ENCODE measurements at places on chromosomes 2 and 18. TPM values are rescaled to one million over a fixed set of nuclear protein-coding genes. Genes with fewer than 3 reads are reported as not detected.

DNA sequence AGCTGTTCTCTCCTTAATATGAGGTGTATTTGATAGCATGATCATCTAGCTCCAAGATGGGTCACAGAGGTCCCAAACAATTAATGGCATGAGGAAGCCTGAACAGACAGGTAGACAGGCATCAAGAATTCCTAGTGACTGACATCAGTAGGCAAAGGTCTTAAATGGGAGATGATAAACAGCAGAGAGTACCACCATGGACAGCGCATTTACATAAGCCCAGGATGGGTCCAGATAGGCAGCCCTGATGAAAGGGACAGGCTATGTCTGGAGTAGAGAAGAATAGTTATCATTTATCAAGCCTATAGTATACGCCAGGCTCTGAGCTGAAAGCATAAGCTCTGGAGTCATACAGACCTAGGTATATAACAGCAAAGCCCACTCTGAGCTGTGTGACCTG lies 434.7 kb upstream of the SETBP1 start:
- no peak overlapping the region for H3K27ac ChIP-seq
- no peaks in the 10 kb centered on the region for H3K36me3 ChIP-seq
- DNase-seq: no peak
- no peak overlapping the region for H3K4me3 ChIP-seq
- no peaks in the 10 kb centered on the region for H3K27me3 ChIP-seq

GRCh38 chr18:55934821-55935220 lies 346.8 kb upstream of the TCF4 start:
- no peak overlapping the region for H3K4me3 ChIP-seq
- no peaks in the 10 kb centered on the region for H3K36me3 ChIP-seq
- no peak for DNase-seq
- H3K27me3 ChIP-seq: no peaks in the 10 kb centered on the region
- H3K4me1 ChIP-seq: no peaks in the 10 kb centered on the region

DNA sequence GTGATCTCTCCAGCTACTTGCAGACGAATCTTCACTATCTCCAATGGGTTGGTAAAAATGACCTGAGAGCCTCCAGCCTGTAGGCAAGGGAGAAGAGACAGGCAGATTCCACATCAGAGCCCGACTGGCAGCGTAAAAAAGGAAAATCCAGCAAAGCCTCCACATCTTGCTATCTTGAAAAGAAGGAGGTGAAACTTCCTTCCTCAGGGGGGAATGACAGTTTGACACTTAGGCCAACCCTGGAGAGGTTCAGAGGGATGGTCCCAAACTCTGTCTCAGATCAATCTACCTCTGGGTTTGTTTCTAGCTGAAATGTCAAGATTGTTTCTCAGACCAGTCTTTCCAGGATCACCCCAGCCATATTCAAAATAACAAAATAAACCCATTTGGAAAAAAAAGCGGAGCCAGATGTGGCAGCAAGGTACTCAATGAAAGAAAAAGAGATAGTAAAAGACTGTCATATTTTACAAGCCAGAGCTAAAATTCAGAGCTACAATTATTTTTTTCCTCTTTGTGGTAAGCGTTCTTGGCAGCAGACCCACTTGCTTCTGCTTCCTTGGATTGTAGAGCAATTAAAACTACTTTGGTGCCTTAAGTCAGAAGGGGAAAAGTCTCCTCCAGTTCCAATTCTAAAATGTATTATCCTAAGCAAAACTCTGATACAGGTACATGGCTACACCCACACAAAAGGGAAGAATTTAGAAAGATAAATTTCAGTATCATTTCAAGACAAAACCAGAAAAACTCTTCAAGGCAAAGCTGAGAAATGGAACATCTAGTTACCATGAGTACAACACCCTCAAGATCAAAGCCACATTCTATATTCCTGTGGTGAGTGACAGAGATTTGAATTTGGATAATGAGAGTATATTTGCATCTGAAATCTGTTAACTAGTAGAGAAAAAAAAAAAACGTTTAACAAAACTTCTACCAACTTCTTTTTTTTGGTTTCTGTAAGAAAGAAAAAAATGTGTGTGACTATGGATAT lies 100.1 kb downstream of the SLC25A12 start:
- peaks cover 4% of the 10 kb centered on the region for H3K36me3 ChIP-seq
- no peak overlapping the region for H3K27ac ChIP-seq
- H3K4me1 ChIP-seq: no peaks in the 10 kb centered on the region
- H3K27me3 ChIP-seq: no peaks in the 10 kb centered on the region
- DNase-seq: no peak

DNA sequence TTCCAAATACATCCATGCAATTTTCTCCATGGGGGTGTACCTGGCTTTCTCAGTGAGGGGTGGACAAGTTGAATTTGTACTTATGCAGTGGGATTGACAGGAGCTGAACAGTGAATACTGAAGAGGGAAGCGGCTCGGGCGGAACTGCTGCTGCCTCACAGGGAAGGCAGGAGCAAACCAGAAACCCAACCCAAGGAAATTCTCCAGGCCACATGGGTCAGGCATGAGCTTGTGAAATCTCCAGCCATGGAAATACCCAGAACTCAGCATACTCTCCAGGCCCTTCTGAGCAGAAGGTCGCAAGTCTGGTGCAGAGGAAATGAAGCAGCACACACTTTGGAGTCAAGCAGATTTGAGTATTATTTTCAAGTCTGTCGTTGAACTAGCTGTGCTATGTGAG lies 26.5 kb upstream of the INO80C start:
- peaks cover 8% of the 10 kb centered on the region for H3K27me3 ChIP-seq
- DNase-seq: no peak
- H3K27ac ChIP-seq: no peak overlapping the region
- no peak overlapping the region for H3K4me3 ChIP-seq

GRCh38 chr2:176455816-176456291 lies 186.6 kb downstream of the MTX2 start:
- no peak for DNase-seq
- no peaks in the 10 kb centered on the region for H3K4me1 ChIP-seq

- H3K27ac ChIP-seq: no peak overlapping the region
- H3K36me3 ChIP-seq: no peaks in the 10 kb centered on the region
- H3K4me1 ChIP-seq: no peaks in the 10 kb centered on the region
- H3K27me3 ChIP-seq: no peaks in the 10 kb centered on the region
- DNase-seq: no peak
Measured at GRCh38 chr18:7233134-7233810, 2.4 kb downstream of the LRRC30 start.

E2F6 gene
- total RNA-seq: 10.1 TPM

- H3K4me1 ChIP-seq: no peaks in the 10 kb centered on the region
- no peak for DNase-seq
- H3K36me3 ChIP-seq: peaks cover 8% of the 10 kb centered on the region
- no peaks in the 10 kb centered on the region for H3K27me3 ChIP-seq
- H3K27ac ChIP-seq: no peak overlapping the region
- no peak overlapping the region for H3K4me3 ChIP-seq
Measured at GRCh38 chr2:24702800-24703199, 90.4 kb downstream of the PTRHD1 start.

GRCh38 chr2:238344035-238344434 lies 23.7 kb downstream of the TRAF3IP1 start:
- peaks cover 12% of the 10 kb centered on the region for H3K4me1 ChIP-seq
- H3K4me3 ChIP-seq: no peak overlapping the region
- no peaks in the 10 kb centered on the region for H3K36me3 ChIP-seq
- no peak overlapping the region for H3K27ac ChIP-seq
- no peaks in the 10 kb centered on the region for H3K27me3 ChIP-seq
- no peak for DNase-seq

PCBP1 gene
- total RNA-seq: 327 TPM

ADD2 gene
- total RNA-seq: 22.3 TPM

GRCh38 chr2:240512109-240512485 lies 45.7 kb downstream of the ANKMY1 start:
- H3K4me3 ChIP-seq: no peak overlapping the region
- H3K36me3 ChIP-seq: peaks cover 1% of the 10 kb centered on the region
- H3K27ac ChIP-seq: no peak overlapping the region
- no peaks in the 10 kb centered on the region for H3K27me3 ChIP-seq
- peaks cover 12% of the 10 kb centered on the region for H3K4me1 ChIP-seq

DNA sequence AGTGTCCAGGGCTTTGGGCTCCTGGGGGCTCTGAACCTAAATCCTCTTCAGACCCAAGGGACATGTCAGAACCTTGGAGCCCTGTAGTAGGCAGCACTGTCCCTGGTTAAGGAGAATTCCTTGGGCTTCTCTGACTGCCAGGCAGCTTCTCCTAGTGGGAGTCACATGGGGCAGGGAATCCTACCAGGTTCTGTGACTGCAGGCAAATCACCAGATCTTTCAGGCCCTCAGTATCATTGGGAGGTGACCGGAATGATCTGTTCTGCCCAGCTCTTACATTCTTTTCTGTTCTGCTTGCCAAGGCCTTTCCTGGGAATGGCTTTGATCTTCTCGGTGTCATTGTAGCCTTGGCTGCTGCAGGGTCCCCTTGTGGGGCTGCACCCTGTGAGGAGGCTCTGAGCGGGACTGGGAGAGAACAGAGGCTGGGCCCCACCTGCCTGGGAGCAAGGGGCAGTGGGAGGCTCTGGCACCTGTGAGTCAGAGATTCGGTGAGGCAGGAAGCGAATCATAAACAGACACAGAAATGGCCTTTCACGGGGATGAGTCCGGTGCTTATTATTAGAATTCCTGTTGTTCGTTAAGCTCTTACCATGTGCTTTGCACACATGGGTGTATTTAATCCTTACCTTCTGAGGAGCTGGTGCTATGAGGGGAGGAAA lies 14.1 kb downstream of the CEP68 start:
- peaks cover 40% of the 10 kb centered on the region for H3K36me3 ChIP-seq
- no peak for DNase-seq
- peaks cover 7% of the 10 kb centered on the region for H3K4me1 ChIP-seq
- H3K27me3 ChIP-seq: no peaks in the 10 kb centered on the region
